ENCODE measurements at places on chromosomes 7 and 10. TPM values are rescaled to one million over a fixed set of nuclear protein-coding genes. Genes with fewer than 3 reads are reported as not detected.
A peak's percentile ranks its signal among the peaks of the same experiment; 100 is the strongest.

GRCh38 chr7:110766864-110767263, 324.1 kb upstream of the LRRN3 start:
- no peaks in the 10 kb centered on the region for H3K4me1 ChIP-seq
- no peaks in the 10 kb centered on the region for H3K27me3 ChIP-seq
- no peak overlapping the region for H3K27ac ChIP-seq
- H3K4me3 ChIP-seq = no peak overlapping the region

DNA sequence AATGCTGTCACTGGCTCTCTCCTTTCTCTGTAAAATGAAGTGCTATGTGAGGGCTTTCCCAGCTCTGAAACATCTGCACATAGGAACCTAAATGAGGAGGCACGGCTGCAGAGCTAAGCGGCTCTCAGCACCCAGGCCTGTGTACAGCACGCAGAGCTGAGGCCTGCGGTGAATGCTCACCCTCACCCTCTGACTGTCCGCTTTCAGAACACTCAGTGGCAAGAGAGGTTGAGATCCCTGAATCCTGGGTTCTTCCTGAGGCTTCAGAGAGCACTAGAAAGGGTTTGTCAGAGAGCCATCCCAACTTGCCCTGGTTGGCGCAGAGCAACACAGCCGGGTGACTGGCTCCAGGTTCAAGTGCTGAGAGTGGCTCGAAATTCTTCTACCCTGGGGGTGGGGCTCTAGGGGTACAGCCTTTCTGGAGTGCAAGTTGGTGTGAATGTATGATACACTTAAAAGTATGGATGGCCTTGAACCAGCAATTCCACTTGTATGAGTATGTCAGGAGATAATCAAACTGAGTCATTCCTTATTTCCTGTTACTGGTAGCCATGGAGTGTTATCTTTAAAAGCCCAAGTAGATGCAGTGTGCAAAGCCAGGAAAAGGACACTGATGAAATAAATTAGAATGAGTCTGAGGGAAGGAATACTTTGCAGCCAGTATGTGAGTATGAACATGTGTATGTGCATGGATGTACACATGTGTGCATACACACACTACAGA, 1.7 kb upstream of the CCDC201 start:
- no peaks in the 10 kb centered on the region for H3K27me3 ChIP-seq
- no peaks in the 10 kb centered on the region for H3K4me1 ChIP-seq
- DNase-seq = no peak
- H3K27ac ChIP-seq = no peak overlapping the region
- H3K4me3 ChIP-seq = no peak overlapping the region

DNA sequence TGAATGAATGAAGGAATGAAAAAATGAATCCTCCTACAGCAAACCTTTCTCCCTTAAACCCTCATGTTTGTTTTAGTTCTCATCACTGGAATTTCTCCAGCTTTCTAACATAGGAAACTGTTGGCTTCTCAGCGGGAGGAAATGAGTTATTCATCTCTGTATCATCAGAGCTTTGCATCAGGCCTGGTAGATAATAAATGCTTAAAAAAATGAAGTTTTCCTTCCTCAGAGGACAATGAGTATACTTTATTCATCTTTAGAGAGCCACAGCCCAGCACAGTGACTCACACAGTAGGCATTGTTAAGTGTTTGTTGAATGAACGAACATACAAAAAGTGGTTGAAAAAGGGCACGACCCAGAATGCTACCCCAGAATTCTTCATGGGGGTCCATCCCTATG, 62.6 kb downstream of the COL13A1 start:
- H3K4me3 ChIP-seq = no peak overlapping the region
- no peaks in the 10 kb centered on the region for H3K36me3 ChIP-seq

- no peak for DNase-seq
- no peaks in the 10 kb centered on the region for H3K4me1 ChIP-seq
- no peaks in the 10 kb centered on the region for H3K36me3 ChIP-seq
- H3K4me3 ChIP-seq = no peak overlapping the region
- H3K27me3 ChIP-seq = no peaks in the 10 kb centered on the region
- H3K27ac ChIP-seq = no peak overlapping the region
Measured at GRCh38 chr7:68833422-68833821, 764.9 kb upstream of the AUTS2 start.

- H3K4me1 ChIP-seq = peaks cover 16% of the 10 kb centered on the region
- no peak for DNase-seq
- no peaks in the 10 kb centered on the region for H3K27me3 ChIP-seq
- no peaks in the 10 kb centered on the region for H3K36me3 ChIP-seq
- no peak overlapping the region for H3K4me3 ChIP-seq
Measured at GRCh38 chr7:131034166-131034881, 293.4 kb upstream of the MKLN1 start.

DNA sequence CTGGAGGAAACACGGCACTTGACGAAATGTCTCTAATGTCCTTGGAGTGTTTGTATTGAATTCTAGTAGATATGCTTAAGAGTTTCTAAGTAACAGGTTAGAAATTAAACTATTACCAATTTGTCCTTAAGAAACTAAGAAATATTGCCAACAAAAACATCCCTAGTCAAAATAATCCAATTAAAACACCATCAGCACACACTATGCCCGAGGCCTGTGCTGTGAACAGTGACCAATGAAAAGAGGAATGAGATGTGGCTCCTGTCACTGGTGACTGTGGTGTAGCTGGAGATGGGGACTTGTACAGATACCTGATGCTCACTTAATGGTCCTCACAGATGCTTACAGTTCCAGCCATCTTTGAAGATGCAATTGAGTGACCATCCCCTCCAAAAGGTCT, 651.1 kb downstream of the SORCS3 start:
- no peaks in the 10 kb centered on the region for H3K4me1 ChIP-seq
- no peaks in the 10 kb centered on the region for H3K36me3 ChIP-seq
- no peak for DNase-seq

GRCh38 chr7:3493499-3493898, 192.4 kb downstream of the SDK1 start:
- no peak overlapping the region for H3K4me3 ChIP-seq
- H3K36me3 ChIP-seq = no peaks in the 10 kb centered on the region
- H3K27ac ChIP-seq = no peak overlapping the region
- no peaks in the 10 kb centered on the region for H3K4me1 ChIP-seq
- H3K27me3 ChIP-seq = no peaks in the 10 kb centered on the region
- peak; percentile 16 for DNase-seq

- peaks cover 36% of the 10 kb centered on the region for H3K36me3 ChIP-seq
- H3K4me3 ChIP-seq = no peak overlapping the region
- DNase-seq = no peak
- H3K4me1 ChIP-seq = peaks cover 29% of the 10 kb centered on the region
Measured at GRCh38 chr7:151553356-151553755, 33.7 kb upstream of the RHEB start.

DNA sequence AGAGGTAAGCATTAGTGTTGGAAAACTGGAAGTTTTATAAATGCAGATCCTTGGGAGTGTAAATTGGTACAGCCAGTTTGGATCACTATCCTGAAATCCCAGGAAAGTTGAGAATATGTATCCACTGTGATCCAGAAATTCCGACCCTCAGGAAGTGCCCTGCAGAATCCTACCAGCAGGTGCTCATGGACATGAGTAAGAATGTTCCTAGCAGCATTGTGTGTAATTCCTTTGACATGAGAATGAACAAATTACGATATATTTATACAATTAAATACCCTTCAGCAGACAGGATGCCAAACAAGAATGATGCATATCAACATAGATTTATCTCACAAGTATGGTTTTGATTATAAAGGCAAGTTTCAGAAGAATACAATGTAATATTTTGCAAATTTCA, 181.6 kb downstream of the XPNPEP1 start:
- no peak overlapping the region for H3K4me3 ChIP-seq
- H3K36me3 ChIP-seq = no peaks in the 10 kb centered on the region

DNA sequence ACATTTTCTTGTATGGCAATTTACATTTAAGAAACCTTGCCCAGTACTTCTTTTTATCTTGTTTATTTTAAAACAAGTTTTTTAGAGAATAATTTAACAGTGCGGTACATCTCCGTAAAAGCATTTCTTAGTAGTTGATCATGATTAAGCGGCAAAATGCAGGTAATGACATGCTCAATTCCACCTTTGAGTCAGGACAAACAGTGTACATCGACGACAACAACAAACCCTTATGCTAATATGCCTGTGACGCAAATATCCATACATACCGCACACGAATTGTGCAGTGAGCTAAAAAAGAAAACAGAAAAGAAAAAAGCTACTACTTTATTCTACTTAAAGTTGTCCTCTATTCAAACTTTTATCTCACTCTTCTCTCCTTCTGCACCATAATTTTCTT, 1.9 kb downstream of the MAGI2 start:
- H3K4me1 ChIP-seq = peaks cover 23% of the 10 kb centered on the region
- H3K27ac ChIP-seq = peak overlapping the region; percentile 91
- peaks cover 12% of the 10 kb centered on the region for H3K27me3 ChIP-seq
- no peaks in the 10 kb centered on the region for H3K36me3 ChIP-seq
- no peak for DNase-seq

- peaks cover 10% of the 10 kb centered on the region for H3K27me3 ChIP-seq
- no peaks in the 10 kb centered on the region for H3K4me1 ChIP-seq
- no peak overlapping the region for H3K27ac ChIP-seq
- no peak for DNase-seq
- H3K4me3 ChIP-seq = no peak overlapping the region
- H3K36me3 ChIP-seq = no peaks in the 10 kb centered on the region
Measured at GRCh38 chr10:23338155-23338828, 6.3 kb downstream of the C10orf67 start.

- H3K4me1 ChIP-seq = peaks cover 11% of the 10 kb centered on the region
- no peak overlapping the region for H3K4me3 ChIP-seq
- H3K36me3 ChIP-seq = no peaks in the 10 kb centered on the region
- no peak overlapping the region for H3K27ac ChIP-seq
- no peaks in the 10 kb centered on the region for H3K27me3 ChIP-seq
Measured at GRCh38 chr7:95066737-95067530, 159.5 kb downstream of the PPP1R9A start.

DNA sequence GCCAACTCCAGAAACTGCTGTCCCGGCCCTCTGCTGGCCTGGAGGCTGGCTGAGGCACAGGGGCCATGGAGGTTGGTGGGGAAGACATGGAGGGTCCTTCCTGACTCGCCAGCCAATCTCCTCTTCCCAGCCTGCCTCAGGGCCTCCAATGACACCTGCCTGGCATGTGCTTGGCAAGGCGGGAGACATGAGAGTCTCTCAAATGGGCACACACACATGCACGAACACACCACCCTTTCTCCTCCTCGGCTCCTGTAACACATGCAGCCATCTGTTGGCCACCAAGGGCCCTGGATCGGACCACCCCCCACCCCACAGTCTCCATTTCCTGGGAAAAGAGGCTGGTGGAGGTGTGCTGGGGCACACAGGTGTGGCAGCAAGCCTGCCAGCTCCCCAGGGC, 56.4 kb downstream of the YKT6 start:
- H3K4me1 ChIP-seq = peaks cover 19% of the 10 kb centered on the region
- DNase-seq = no peak
- no peak overlapping the region for H3K4me3 ChIP-seq
- peak overlapping the region; percentile 70 for H3K27ac ChIP-seq
- no peaks in the 10 kb centered on the region for H3K27me3 ChIP-seq

DNA sequence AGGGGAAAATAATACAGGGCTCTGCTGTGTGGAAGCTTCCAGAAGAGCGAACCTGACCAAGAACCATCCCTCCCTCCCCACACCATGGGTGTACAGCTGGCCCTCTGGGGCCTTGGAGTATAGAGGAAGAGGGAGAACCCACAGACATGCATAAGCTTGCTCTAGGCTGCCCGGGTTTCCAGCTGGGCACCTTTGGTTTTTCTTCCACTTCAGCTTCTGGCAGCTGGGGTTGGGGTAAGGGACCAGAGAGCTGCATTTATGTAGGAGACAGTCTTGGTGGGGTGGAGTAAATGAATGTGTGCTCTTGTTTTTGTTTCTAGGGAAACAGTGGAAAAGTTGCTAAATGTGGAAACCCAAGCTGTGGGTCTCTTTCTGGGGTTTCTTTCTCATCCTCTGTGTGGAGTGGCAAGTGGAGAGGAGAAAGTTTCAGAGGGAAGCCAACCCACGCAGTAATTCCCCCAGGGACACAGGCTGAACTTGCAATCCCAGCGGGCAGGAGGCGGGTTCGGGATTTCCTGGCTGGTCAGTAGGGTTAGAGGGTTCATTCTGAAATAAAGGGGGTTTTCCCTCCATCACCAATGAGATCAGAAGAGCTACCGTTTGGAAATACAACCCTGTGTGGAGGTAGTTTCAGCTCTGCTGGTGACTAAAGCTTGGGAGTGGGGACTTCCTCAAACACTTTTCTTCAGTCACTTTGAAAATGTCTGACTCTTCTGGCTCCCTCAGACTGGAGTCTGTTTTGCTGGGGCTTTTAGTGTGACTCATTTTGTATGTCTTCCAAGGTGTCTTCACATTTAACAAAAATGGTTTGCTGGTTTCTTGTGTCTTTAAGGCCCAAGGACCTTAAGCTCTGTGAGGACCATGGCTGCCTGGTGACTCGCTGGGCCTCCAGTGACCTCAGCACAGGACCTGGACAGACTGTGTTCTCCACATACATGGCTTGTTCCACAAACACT, 22.2 kb upstream of the SRGN start:
- no peaks in the 10 kb centered on the region for H3K36me3 ChIP-seq
- no peak overlapping the region for H3K4me3 ChIP-seq
- H3K27ac ChIP-seq = peak overlapping the region; percentile 32

DNA sequence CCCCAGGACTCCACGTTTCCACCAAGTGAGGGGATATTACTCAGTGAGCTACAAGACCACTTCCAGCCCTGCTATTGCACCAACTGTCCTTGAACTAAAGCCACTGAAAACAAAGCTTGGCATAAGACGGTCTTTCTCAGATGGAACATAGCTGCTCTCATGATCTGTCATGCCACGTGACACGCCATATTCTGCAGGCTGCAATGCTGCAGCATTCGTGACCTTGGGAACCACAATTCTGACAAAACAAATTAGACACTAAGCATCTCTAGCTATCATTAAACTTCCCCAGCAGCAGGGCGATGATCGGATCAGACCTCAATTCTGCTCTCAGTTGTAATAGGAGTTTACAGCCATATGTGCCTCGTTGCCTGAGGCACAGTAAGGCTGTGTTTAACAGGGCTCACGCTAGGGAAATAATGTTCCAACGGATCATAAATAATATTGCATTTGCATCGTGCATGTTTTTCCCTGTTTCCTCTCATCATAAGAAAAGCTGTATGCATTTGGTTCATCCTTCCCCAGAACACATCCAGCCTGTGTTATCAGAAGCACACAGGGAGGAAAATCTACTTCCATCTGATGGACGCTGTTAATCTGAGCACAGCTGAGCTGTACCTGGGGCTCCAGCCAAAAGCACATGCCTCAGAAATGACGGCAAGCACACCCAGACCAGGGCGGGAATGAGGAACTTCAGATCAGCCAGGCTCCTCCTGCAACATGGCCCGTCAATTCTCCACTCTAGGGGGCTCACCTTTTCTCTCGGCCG, 38.6 kb upstream of the CNPY1 start:
- H3K36me3 ChIP-seq = no peaks in the 10 kb centered on the region
- H3K27ac ChIP-seq = no peak overlapping the region
- no peak overlapping the region for H3K4me3 ChIP-seq
- H3K27me3 ChIP-seq = no peaks in the 10 kb centered on the region

- no peak overlapping the region for H3K4me3 ChIP-seq
- H3K27ac ChIP-seq = no peak overlapping the region
- H3K27me3 ChIP-seq = no peaks in the 10 kb centered on the region
- H3K36me3 ChIP-seq = no peaks in the 10 kb centered on the region
- H3K4me1 ChIP-seq = peaks cover 29% of the 10 kb centered on the region
Measured at GRCh38 chr10:49179699-49180443, 8.3 kb downstream of the TMEM273 start.

LRIT1 gene
- not detected for total RNA-seq

TMEM176B gene
- total RNA-seq = 87.6 TPM

TWIST1 gene
- total RNA-seq = 6.1 TPM

ERVW-1 gene
- not detected for total RNA-seq

OPN1SW gene
- total RNA-seq = not detected

TRIM56 gene
- 21.4 TPM for total RNA-seq

TRIM74 gene
- total RNA-seq = 3.1 TPM

MALRD1 gene
- total RNA-seq = 7.1 TPM

CNPY4 gene
- 0.45 TPM for total RNA-seq

CLDN12 gene
- total RNA-seq = 9.4 TPM

HOXA5 gene
- 8.5 TPM for total RNA-seq
